ENCODE measurements at places on chromosomes 6 and 20.

DNA sequence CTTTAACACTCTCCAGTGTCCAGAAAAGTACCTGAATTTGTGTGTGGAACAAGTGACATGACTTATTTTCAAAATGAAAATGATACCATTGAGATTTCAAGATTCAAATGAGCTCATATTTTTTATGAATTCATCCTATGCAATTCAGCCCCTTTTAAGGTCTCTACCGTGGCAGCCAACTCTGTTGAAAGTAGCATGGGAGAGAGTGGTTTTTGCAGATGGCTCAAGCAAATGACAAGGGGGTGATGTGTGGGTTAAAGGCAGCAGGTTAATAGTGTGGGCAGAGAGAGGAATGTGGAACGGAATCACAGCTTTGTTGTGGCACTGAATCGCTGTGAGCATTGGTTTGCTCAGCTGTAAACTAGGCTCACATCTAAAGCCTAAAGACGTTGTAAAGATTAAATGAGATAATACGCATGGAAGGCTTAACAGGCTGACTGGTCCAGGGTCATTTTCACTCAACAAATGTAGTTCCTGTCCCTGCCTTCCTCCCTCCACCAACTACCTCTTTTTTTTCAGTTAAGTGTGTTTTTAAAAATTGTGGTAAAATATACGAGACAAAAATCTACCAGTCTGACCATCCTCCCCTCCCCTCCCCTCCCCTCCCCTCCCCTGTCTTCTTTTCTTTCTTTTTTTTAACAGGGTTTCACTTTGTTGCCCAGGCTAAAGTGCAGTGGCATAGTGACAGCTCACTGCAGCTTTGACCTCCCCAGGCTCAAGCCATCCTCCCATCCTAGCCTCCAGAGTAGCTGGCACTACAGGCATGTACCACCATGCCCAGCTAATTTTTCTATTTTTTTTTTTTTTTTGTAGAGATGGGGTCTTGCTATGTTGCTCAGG lies 114.7 kb upstream of the ZNF217 start:
- no peak for DNase-seq

DNA sequence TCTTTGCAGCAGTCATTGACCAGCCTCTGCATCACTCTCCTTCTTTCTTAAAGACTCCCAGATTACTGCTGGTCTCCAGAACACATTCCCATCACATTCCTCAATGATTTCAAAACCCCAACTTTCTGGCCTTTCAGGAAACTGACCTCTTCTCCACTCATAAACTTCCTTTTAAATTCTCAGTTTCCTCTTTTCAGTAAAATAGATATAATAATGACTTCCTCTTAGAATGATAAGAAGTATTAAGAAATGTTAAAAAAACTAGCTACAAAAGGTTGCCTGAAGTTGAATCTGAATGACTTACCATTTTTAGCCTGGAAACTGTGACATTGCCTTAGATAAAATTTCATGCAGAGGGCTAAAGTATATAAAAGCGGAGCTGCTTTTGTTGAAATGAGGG lies 239.3 kb downstream of the OGFRL1 start:
- DNase-seq = no peak

DNA sequence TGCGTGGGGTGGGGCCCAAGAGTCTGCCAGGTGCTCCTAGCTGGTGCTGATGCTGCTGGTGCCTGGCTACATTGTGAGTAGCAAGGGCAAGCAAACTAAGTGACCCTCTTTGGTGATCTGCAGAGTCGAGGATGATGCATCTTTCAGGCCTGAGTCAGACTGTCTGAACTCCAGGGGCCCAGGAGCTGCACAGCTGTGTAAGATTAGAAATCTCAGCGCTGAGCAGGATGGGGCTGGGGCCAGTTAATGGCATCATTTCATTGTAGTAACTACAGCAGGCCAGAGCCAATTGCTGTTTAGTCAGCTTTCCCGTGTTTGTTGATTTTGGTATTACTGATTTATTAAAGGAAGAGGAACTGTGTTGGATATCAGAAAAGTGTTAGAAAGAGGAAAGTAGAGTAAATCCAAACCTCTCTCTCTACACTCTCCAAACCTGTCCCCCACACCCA lies 365.2 kb downstream of the PAX1 start:
- no peak for DNase-seq

GRCh38 chr20:38751360-38751976 lies 3.2 kb downstream of the ACTR5 start:
- DNase-seq = peak; percentile 34

All from NCI-H345 (cell line).